Stimulated activated CD8-positive, alpha-beta memory T cell treated with anti-CD3 and anti-CD28 coated beads, Interleukin-2, amount 100 ng/mL, for 1 hour (primary cell): ENCODE measurements at places on chromosomes 3 and 15.

- DNase-seq = no peak
Observed at GRCh38 chr15:69415381-69415780, 1.2 kb downstream of the KIF23 start.

- DNase-seq = no peak
Observed at GRCh38 chr15:73156431-73157191, 104.3 kb downstream of the NEO1 start.

- DNase-seq = no peak
Observed at GRCh38 chr15:63107895-63108546, 13.6 kb upstream of the LACTB start.

GRCh38 chr3:159654183-159655134, 334.2 kb upstream of the IL12A start:
- no peak for DNase-seq

DNA sequence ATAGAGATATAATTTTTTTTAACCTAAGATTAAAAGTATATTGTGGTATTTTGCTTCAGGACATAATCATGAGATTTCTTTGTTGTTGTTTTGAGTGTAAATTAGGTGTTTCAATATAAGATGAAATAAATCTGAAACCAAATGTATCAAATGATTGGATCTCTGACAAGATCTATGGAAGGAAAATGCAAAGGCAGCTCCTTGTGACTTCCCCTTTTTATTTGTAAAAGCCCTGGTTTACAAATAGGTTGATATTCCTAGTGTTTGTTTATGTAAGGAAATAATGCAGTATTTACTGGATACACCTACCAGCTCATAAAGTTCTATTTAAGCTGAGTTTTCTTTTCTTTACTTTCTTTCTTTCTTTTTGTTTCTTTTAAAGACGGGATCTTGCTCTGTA, 35.9 kb downstream of the STT3B start:
- DNase-seq = no peak

GRCh38 chr3:64827431-64827830, 139.6 kb upstream of the ADAMTS9 start:
- DNase-seq = no peak

GRCh38 chr3:56857178-56857577, 55.4 kb upstream of the ARHGEF3 start:
- no peak for DNase-seq

DNA sequence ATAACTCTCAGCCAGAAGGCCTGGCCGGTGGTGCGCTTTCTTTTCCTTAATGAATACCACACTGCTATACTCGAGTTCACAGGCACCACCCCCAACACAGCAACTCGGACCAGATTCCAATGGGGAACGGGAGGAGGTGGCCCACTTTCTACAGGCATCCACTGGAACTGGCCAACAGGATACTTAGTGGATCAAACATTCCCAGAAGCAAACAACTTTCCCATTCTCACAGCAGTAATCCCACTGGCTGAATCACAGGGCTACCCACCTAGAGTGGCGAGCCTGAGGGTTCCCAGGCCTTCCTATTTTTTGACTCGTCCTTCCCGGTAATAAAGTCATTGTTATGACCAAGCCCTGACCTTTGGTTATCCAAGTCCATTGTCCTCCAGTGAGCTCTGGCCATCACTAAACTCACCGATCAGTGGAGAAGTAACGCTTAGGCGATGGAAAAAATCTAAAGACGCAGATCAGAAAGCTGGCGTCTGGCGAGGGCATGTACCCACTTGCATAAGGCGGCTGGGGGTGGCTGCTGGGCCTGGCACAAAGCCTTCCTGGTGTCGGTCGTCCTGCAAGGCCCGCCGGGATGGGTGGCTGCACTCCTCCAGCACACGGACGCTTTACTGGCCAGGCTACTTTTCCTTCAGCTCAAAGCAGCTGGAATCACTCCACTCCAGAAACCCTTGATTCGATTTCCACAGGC, 1.2 kb downstream of the EOGT start:
- DNase-seq = no peak

- no peak for DNase-seq
Observed at GRCh38 chr15:40055576-40056293, 16.8 kb upstream of the SRP14 start.

- no peak for DNase-seq
Observed at GRCh38 chr15:28456476-28457395, 76.0 kb downstream of the GOLGA8G start.

DNA sequence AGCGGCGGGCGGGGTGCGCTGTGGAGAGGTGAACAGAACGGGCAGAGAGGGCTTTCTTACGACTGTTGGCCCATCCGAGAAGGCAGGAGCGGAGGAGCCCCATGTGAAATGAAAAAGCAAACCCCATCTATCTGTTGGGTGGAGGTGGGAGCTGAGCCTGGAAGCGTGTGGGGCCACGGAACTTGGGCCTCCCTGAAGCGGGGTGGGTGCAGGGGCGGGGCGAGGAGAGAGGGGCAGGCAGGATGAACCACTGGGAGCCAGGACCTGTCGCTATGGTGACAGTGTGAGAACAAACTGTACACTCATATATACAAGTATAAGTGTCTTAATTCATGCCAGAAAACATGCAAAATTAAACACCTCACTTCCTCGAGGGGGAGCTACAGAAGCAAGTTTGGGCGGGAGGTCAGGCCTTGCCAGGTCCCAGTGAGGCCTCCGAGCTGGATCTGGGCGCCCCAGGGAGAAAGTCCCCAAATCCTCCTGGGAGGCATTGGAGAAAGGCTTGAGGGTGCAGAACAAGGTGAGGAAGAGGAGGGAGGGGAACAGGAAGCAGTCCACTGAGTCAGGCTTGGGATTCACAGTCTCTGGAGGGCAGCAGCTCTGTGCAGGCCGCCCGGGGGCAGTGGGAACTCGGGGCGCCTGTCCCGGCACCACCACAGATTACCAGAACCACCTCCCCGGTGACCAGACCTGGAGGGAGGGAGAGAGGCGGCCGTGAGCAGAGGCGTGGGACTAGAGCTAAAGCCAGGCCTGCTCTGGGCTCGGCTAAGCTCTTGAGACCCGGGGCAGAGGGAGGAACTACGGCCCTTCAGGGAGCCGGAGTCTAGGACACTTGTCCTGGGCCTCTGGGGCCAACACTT, 34.8 kb downstream of the RBPMS2 start:
- DNase-seq = no peak

- DNase-seq = no peak
Observed at GRCh38 chr3:149174901-149175300, 45.5 kb downstream of the HPS3 start.

DNA sequence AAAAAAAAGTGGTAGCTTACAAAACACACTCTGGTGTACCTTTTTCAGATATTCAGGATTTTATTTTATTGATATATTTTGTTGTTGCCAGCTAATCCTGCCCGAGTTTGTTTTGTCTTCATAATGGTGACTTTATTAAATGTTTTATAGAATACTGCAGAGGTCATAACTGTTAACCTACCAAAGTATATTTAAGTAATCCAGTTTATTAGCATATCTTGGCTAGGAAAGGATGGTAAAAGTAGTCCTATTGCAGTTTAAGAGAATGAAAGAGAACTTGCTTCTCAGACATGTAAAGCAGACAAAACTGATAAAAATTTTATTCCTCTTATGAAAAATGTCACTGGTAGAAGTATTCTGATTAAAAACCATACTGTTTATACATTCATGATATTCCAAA, 59.2 kb upstream of the IGSF10 start:
- DNase-seq = no peak
